ENCODE measurements at places on chromosomes 2 and 18. TPM values are rescaled to one million over a fixed set of nuclear protein-coding genes. Genes with fewer than 3 reads are reported as not detected.

PLEK gene
- total RNA-seq: not detected

OTOF gene
- 0.07 TPM for total RNA-seq

CAD gene
- total RNA-seq: 66.0 TPM

LHCGR gene
- total RNA-seq: not detected

CFAP65 gene
- total RNA-seq: 0.32 TPM

POMC gene
- total RNA-seq: not detected

SLC16A14 gene
- total RNA-seq: 1.4 TPM

TOGARAM2 gene
- 0.17 TPM for total RNA-seq

CAVIN2 gene
- total RNA-seq: 13.1 TPM

CCNT2 gene
- 11.3 TPM for total RNA-seq

RFTN2 gene
- total RNA-seq: not detected

CCDC85A gene
- total RNA-seq: 0.10 TPM

GPR155 gene
- total RNA-seq: 0.72 TPM

UGT1A9 gene
- 5.2 TPM for total RNA-seq

KCNS3 gene
- total RNA-seq: 1.1 TPM

DES gene
- not detected for total RNA-seq

GDF7 gene
- 0.06 TPM for total RNA-seq

CRACDL gene
- 0.32 TPM for total RNA-seq

CROCC2 gene
- total RNA-seq: not detected

MROH2A gene
- 0.28 TPM for total RNA-seq

CXCR4 gene
- total RNA-seq: 0.65 TPM
